ENCODE measurements at places on chromosomes 13 and 19.

DNA sequence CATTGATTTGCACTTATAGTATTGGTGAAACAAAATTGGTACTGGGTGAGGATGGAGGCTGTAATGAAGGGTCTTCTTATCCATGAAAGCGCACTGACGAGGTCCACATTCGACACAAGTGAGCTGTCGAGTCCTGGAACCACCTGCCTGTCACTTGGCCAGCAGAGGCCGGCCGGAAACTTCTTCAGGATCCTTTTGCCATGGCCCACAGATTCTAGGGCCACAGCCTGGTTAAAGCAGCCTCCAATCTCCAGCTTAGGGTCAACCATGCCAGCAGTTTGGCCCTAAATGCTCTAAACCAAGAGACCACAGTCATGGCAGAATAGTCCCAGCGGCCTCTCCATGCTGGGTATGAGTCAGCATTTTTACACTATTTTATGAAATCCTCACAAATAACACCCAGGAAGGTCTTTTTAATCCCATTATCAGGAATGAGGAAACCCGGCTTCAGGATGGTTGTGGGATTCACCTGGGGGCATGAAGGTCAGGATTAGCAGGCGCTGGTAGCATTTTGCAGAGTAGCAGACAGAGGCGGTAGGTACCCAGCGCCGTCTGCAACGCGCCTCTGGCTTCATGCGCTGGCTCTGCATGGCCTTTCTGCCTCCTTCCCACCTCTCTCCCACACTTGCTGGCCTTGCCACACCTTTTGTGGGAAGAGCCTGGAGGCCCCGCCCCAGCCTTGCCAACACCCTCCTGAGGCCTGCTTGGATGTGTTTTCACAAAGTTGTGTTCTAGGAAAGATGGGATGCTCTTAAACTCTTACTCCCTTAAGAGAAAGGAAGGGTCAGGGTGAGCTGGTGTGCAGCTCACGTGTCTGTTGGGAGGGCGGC, 15.2 kb downstream of the GAS6 start:
- no peak for DNase-seq

DNA sequence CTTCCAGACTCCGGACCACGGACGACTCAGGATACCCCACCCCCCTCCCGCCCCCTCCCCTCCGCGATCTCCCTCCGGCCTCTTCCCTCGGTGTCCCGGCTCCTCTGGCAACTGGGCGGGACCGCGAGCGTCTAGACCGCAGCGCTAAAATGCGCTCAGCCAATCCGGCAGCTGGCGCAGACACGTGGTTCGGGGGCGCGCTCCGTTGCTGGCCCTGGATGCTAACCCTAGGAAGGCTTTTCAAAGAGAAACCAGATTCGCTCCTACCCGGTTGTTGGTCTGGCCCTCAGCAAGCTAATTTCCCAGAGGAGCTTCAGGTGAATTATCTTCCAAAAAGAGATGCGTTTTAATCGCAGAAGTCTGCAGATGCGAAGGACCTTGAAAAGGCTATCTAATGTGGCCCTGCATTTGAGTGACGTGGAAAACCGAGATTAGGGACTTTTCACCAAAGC, at the start of gene DZIP1:
DZIP1 (minus strand) TSS at position 106 of the 452 bp plus-strand sequence. CDS start 2,677 bp downstream, outside the sequence.
- DNase-seq, result no peak

- no peak for DNase-seq
Measured at GRCh38 chr13:31159306-31159705, 2.4 kb downstream of the HSPH1 start.

DNA sequence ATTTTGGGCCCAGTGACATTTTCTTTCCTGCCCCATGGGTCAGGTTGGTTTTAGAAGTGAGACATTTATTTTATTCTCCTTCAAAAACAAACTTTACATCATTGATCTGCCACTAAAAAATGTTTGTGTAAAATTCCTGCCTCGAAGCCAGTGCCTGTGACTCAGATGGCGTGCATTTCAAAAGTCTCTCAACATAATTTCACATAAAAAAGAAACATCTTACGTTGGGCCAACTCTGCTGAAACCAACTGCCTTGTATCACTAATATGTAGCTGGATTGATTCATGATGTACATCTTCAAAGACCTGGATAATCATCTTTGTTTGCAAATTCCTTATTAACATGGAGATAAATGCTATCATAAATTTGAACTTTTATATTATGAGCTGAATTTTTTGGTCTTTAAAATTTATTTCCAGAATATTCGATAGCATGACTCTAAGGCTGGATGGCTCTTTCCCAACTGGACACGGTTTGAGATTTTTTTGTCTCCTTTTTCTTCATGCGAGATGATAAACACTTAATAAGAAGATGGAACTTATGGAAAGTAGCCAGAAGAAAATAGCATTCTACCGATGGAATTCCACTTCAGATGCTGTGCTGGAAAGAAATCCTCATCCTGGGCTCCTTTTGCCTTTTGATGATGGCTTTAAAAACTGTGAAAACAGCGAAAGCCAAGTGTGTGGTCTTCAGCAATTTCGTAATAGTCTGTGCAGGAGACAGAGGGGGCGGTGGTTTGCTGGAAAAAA, 420.5 kb downstream of the FGF9 start:
- no peak for DNase-seq

DNA sequence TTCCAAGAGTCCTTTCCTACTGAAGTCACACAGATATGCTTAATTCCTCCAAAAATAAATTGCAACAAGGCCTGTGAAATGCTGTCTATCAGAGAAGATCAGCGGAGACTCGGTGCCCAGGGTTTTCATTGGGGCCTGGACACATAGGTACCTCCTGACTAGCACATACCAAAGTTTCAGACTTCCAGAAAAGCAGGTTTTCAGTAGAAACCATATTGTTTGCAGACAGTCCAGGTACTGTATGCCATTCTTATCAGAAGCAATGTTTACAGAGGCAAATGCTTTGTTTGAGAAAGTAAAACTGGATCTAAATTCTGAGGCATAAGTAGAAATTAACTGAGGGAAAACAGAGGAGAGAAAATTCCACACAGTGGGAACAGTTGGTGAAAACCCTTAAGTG, 12.8 kb downstream of the ZNF229 start:
- DNase-seq, result no peak

DNA sequence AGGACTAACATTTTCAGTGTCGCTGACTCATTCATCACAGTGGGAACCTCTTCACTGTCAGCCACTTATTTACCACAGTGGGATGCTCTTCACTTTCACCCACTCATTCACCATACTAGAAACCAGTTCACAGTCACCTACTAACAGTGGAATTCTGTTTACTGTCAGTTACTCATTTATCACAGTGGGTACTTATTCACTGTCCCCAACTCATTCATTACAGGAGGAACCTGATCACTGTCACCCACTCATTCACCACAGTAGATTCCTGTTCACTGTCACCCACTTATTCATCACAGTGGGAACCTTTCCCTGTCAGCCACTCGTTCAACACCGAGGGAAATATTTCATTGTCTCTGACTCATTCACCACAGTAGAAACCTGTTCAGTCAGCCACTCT, 10.1 kb upstream of the ZNF85 start:
- DNase-seq, result no peak

DNA sequence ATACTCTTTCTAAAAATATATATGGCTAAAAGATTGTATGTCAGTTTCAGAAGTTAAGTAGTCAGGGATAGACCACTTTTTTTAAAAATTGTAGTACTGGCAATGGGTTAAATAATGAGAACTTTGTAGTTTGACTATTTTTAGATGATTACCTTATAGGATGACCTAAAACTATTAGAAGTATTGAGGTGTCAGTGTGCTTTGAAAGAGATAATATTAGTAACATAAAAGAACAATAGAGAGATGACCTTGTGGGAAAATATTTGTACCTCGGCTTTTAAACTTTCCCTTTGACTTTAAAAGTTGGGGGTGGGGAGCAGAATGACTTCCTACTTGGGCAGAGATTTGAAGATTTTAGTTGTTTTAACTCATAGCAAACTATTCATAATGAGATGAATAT, 48.3 kb downstream of the SLAIN1 start:
- DNase-seq, result no peak

DNA sequence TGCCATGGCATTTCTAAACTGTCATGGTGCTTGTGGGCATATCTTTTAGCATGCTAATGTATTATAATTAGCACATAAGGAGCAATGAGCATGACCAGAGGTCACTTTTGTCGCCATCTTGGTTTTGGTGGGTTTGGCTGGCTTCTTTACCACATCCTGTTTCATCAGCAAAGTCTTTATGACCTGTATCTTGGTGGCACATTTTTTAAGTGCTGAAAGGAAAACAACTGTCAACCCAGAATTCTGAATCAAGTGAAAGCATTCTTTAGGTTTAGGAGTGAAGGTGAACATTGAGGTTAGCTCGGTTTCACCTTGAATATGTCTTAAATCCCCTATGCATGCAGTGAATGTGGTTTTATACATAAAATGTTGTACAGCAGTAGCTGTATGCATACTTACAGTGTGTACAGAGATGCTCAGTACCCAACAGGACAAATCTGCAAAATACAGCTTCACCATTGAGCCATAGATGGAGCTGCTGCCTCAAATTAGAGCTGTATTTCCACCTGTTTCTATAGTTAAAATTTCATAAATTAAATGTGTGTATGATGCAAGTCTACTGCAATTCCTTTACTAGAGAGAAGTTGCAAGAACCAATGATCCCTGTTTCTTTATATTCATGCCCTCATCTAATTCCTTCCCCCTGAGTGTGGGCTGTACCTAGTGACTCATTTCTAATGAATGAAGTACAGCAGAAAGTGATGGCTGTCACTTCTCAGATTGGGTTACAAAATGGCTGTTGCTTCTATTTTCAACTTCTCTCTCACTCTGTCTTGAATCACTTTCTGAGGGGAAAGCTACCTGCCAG, 25.2 kb upstream of the IGSF23 start:
- no peak for DNase-seq

GRCh38 chr13:27189192-27189591, 17.6 kb upstream of the USP12 start:
- no peak for DNase-seq
